ENCODE measurements at places on chromosomes 7 and 10.

DNA sequence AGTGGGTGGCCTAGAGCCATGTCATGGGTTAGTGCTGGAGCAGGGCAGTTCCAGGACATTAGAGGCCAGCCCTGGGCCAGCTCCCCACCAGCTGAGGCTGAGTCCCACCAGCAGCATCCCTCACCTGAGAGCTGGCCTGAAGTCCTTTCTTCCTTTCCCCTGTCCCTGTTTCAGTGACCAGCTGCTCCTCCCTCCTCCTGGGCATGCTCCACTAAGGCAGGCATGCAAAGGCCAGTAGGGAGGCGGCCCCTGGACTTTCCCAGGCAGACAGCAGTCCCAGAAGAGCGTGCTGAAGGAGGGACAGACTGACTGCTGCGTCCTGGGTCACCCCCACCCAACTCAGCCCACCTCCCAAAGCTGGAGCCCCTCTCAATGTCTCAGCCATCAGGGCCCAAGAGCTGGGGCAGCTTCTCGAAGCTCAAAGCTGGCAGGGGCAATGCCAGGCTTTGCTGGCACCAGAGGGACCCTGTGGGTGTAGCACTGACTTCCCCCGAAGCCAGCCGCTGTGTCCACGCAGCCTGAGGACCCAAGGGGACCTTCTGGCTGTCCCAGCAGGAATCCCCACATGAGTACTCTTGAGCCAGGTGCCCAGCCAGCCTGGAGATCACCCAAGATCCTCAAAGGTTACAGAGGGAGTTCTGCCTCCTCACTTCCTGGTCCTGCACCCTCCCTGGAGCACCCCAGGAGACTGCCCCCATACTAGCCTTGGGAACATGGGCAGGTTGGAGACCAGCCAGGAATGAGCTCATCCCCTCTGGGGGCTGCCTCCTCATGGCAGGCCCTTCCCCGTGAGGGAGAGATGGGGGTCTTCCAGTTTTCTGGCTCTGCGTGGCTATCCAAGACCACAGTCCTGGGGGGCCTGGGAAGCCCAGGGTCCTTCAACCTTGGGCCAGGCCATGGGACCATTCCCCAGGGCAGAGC lies 35.2 kb upstream of the RET start:
- no peak for DNase-seq

GRCh38 chr10:22834471-22834870 lies 93.4 kb upstream of the ARMC3 start:
- no peak for DNase-seq

- no peak for DNase-seq
Observed at GRCh38 chr10:93797825-93798224, 40.1 kb downstream of the LGI1 start.

DNA sequence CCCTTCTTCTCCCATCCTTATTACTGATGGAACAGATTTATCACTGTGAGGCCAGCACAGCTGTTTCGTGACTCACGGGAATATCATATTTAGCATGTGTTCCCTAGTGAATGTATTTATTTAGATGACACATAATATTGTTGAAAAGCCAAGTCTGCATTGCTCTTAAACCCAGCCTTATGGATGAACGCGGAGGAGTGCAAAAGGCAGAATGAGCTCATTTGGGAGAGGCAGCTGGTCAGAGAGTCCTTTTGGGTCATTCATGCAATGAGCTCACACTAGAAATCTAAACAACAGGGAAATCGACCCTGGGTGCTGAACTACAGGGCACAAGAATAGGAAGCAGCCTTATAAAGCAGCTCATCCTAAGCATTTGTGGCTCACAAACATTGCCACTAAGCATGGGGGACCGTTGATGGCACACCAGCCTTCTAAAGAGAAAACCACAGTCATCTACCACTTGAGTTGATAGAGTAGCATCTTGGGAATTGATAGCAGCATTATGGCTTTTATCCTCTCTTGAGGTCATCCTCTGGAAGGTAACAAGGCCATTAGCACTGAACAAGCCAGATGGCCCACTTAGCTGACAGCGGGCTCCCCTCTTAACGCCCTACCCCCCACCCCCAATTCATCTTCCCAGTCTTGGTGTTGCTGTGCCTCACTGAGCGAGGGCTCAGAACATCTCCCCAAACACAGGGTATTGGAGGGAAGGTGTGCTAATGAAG lies 32.9 kb upstream of the SDK1 start:
- DNase-seq, result no peak

GRCh38 chr7:17022920-17023319 lies 141.1 kb upstream of the AGR3 start:
- DNase-seq, result peak; percentile 8
